ENCODE measurements at places on chromosomes 16 and 17. TPM values are rescaled to one million over a fixed set of nuclear protein-coding genes. Genes with fewer than 3 reads are reported as not detected.
A peak's percentile ranks its signal among the peaks of the same experiment; 100 is the strongest.

DNA sequence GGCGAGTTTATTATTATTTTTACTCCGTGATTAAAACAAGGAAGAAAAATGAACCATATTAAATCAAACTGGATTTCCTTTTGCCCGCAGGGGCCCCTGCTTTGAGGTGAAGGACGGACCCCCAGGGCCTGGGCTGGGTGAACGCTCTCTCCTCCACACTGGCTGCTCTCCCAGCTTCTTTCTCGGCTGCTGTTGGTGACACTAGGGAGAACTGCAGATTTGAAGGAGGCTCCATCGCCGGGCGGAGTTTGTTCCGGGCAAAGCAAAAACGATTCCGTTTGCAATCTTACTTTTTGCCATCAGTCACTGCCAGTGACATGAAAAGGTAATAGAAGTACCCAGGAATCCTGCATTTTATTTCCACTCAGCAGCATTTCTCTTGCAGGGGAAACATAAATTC is 221.6 kb upstream of the SDK2 start:
- DNase-seq, result no peak

DNA sequence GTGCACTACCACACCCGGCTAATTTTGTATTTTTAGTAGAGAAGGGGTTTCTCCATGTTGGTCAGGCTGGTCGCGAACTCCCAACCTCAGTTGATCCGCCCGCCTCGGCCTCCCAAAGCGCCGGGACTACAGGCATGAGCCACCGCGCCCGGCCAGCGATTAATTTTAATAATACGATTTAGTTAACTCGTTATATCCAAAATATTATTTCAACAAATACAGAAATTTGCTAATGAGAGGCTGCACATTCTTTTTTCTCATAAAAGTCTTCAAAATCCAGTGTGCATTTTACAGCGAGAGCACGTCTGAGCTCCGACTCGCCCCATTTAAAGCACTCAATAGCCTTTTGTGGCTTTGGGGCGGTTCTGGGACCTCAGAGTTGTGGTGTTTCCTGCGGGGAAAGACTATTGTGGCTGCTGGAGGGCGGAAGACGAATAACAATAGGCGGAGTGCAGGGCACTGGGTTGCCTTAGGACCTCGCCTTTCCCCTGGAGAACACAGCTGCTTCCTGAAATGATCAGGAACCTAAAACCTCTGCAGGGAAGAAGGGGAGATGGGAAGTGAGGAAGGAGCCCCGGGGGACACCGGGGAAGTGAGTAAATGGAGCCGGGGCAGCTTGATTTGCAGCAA is 2.9 kb upstream of the ZSCAN10 start:
- no peak for DNase-seq

GRCh38 chr16:1244881-1245280 is 4.4 kb downstream of the TPSAB1 start:
- DNase-seq, result no peak

DNA sequence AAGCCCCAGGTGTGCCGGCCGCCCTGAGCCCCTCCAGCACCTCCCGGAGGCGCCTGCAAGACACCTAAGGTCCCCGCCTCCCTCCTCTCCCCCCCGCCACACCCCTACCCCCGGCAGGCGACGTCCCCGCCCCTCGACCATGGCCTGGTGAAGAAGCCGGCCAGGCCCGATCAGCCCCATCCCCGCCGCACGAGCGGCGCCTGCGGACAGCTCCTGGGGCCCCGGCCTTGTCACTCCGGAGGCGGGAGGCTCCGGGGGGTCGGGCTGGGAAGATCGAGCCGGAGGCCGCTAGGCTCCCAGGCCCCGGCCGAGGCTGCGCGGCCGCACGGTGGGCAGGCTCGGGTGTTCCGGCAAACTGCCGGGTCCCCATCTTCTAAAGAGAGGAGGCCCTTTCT is 405 bp upstream of the ACE start:
- DNase-seq, result no peak

DNA sequence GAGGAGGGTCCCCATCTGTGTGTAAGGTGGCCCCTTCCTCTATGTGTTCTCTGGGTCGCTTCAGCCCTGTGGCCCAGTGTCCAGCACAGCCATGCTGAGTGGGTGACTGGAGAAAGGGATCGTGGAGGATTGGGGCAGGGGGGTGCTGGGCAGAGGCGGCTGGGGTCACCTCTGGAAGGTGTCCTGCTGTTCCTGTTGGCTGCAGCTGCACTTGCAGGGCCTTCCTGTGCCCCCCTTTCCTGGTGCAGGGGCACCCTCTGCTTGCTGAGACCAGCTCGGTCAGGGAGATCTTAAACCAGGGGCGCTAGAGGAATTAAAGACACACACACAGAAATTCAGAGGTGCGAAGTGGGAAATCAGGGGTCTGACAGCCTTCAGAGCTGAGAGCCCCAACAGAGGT is 11.1 kb downstream of the IL32 start:
- no peak for DNase-seq

DNA sequence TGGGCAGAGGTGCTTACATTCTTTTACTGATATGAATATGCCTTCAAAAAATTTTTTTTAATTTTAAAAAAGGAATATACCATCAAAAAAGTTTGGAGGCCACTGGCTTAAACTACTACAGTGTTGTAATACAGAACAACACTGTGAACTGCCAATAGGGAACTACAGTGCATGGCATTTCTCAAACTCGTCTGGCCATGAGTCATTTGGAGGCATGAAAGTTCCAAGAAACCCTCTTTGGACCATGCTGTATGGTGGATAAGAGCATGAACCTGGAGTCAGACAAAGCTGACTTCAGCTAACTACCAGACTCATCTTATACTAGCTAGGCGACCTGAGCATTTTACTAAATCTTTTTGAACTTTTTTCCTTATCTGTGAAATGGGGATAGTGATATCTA is 9.2 kb upstream of the NF1 start:
- peak; percentile 81 for DNase-seq

DNA sequence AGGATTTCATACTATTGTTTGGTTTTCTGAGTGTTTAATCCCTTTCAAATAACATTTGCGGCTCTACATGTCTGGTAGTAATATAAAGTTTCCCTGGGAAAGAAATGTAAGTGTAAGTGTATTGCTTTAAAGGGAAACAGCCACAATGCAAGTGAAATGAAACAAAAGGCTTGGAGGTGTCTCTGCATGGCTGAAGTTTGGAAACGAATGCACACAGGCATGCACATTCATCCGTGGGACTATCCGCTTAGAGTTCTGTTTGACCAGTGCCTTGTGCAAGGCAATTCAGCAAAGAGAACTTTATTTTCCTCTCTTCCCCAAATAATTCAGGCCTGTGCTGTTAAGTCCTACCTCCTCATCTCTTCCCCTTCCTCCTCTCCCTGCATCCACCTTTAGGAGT is 56.1 kb upstream of the MRTFB start:
- no peak for DNase-seq

DNA sequence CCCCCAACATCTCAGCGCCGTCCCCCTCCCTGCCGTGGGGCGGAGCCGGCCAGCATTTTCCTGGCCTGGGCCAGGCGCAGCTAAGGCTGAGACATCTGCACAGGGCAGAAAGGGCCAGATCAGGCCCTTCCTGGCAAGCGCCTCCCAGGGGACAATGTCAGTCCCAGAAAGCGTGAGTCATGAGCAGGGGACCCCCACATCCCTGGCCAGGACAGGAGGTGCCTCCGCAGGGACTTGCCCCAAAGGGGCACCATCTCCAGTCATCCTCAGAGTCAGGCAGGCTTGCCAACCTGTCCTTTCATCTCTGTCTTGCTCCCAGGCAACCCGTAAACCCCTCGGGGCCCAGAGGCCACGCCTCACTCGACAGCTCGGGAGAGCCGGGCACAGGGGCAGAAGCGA is 43.2 kb downstream of the SOCS1 start:
- no peak for DNase-seq

DNA sequence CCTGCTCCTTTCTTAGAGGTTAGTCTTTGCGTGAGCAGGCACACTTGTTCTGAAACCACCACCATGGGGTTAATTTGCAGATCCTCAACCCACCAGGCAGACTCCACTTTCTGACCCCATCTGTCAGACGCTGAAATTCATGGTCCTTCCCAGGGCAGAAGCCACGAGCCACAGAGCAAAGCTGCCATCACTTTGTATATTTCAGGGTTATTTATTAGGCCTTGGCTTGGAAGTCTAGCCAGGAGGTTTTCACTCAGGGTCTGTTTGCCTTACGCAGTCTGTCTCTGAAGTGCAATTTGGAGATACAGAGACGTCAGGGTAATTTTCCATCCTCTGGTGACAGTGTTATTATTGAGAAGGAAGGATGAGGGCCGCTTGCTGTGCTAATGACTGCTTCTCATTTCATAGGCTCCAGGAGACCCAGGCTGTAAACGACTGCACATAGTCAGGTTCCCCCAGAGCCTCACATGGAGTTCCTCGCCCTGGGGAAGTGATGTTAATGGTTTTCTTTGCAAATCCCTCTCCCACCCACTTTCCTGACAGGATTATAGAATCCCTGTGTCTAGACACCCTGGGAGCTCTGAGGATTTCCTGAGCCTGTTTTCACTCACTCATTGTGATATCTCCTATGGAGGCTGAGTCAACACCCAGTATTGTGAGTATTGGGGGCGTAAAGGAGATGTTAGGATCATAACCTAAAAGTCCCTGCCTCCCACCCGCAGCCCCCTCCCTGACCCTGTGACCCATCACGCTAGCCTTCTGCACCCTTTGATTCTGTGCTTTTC is 269.0 kb downstream of the ABCC12 start:
- DNase-seq, result peak; percentile 4

DNA sequence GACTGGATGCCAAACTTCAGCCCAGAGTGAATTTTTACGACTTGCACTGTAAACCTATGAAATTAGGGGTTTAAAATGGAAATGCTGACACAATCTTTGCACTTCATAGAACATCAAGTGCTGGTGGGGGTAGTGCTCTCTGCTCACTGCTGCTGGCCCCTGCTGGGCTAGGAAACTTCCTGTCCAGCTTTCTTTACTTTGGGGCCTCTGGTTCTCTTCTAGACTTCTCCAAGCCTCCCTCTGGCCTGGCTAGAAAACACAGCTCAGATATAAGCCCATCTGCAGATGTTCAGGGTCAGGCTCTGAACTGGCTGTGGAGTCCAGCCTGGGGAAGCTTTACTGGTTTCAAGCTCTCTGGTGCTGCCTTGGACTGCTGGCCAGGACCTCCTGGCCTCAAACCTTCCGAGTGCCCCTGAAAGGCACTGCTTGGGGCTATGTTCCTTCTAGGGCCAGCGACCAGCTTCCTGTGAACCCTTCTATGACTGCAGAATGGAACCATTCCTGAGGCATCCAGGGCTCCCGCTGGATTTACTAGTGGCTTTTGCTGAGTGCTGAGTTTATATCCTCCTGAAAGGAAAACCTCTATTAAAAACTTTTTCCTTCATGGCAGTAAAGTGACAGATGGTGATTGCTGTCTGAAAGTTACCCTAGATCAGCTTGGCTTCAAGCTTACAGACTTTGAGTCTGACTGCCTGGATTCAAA is 59.4 kb downstream of the TBX4 start:
- peak; percentile 66 for DNase-seq

DNA sequence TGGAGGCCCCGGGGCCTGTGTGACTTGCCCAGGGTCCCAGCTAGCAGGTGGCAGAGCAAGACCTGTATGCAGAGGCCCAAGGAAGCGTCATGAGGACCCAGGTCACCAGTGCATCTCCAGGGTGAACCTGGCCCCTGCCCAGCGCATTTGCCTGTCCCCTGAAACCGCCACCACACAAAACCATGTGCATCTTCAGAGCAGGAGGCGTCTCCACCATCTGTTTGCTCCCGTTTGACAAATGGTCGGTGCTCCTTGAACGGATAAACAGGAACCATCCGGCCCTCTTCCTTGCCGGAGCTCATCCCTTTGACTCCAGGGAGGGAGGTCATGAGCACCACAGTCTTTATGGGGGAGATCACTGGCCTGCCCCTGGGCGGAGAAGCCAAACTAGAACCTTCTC is 62.5 kb downstream of the JPH3 start:
- DNase-seq, result no peak

- no peak for DNase-seq
These were observed 16.6 kb downstream of the LITAFD start for GRCh38 chr16:8898660-8899318.

- DNase-seq, result no peak
These were observed 72.3 kb downstream of the CDK5R1 start for GRCh38 chr17:32558997-32559650.

GRCh38 chr17:9361188-9361955 is 214.2 kb downstream of the STX8 start:
- DNase-seq, result peak; percentile 74

- no peak for DNase-seq
These were observed 61.1 kb downstream of the SLFN11 start for GRCh38 chr17:35312346-35312745.

DNA sequence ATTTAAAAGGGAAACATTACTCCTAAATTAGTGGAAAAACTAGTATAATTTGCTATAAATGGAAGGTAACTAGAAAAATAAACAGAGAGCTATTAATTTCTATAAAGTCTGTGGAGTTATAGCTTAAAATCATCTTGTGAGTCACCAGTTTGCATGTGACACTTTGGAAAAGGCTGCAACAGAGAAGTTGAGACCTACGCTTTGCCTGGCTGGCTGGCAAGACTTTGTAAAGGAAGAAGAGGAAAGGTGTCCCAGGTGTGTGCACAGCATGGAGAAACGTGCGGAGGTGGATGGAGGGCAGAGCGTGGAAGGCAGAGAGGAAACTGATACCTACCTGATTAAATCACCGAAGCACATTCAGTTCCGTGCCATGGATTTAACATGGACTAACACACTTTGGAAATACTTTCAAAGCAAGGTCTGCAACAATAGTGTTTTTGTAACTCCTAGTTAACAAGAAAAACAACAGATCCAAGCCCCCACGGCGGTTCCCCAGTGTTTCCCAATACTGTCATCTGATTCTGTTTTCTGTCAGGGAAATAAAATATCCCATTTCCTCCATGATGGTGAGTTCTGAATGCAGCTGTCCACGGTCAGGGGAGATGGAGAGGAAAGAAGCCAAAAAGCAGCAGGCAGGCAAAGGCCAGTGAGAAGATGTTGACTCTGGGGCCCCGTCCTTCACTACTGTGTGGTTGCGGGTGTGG is 134.8 kb downstream of the XYLT1 start:
- no peak for DNase-seq

- DNase-seq, result peak; percentile 68
These were observed 37.7 kb downstream of the RNF135 start for GRCh38 chr17:31008374-31009041.

DNA sequence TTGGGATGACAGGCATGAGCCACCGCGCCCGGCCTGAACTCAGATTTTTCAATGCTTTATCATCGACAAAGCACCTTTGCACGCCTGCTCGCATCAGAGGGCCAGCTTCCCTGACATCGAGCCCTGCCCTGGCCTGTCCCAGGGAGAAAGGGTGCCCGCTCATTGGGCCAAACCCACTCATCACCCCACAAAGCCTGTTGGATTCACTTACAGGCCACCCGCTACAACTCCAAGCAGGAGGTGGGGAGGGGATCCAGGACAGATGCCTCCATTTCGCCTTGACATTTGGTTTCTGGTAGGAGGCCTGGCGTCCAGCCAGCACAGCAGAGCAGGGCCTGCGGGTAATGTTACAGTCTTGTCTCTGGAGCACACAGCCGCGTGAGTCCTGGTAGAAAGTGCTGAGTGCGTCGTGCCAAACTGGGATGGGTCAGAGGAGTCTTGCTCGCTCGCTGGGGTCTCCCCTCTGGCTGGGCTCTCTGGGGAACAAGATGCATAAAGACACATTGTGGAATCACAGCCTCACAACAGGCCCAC is 19.8 kb downstream of the SMTNL2 start:
- DNase-seq, result peak; percentile 95

The MYH10 gene
- total RNA-seq, result 201 TPM

The ENKD1 gene
- total RNA-seq, result 5.1 TPM

The GLP2R gene
- total RNA-seq, result 3.9 TPM

The SOST gene
- total RNA-seq, result 0.96 TPM

The TBC1D3G gene
- total RNA-seq, result 1.4 TPM

The EIF5A gene
- total RNA-seq, result 136 TPM

The PRCD gene
- 1.9 TPM for total RNA-seq

Measured in umbilical cord (tissue), 2 donors.